ENCODE measurements at places on chromosomes 2 and 18.

- DNase-seq: no peak
Observed at GRCh38 chr2:59182249-59182648, 941.1 kb upstream of the FANCL start.

DNA sequence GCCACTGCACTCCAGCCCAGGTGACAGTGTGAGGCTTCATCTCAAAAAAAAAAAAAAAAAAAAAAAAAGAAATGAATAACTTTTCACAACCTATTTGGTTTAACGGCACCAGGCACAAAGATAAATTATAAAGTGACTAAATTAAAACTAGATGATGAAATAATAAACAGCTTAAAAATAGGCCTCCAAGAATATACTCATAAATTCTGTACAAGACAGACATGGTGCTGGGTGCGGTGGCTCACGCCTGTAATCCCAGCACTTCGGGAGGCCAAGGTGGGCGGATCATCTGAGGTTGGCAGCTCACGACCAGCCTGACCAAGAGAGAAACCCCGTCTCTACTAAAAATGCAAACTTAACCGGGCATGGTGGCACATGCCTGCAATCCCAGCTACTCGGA lies 19.7 kb downstream of the USP34 start:
- DNase-seq: no peak

DNA sequence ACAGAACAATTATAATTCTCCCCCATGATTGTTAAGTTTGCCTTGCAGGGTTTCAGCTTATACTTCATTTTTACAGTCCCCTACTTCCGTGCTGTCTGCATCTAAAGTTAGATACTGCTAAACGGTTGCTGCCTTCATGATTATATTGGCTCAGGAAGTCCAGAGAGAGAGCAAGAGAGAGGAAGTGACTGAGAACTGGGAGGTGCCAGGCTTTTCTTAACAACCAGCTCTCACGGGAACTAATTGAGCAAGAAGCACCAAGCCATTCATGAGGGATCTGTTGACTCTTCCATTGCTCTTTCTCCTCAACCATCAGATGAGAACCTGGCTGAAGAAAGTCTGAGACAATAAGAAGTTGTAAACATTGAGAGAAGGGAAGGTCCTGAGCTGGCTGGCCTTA lies 125.5 kb upstream of the SIX2 start:
- no peak for DNase-seq

DNA sequence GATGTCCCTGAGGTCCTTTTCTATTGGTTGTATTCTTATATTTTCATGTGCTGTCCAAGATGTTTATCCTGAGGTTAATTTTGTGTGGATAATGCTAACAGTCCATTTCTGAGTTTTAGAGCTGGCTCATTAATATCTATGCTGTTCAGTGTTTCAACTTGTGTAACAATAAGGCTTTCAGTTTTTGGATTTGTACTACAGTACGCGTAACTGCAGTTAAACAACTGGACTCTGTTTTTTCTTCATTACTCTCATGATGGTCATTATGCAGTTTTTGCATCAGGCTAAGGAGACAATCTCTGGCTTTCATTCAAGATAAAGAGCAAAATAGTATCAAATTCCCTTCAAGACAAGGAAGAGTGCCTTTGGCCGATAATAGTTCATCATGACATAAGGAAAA lies 1364.8 kb downstream of the DPP10 start:
- DNase-seq: no peak

DNA sequence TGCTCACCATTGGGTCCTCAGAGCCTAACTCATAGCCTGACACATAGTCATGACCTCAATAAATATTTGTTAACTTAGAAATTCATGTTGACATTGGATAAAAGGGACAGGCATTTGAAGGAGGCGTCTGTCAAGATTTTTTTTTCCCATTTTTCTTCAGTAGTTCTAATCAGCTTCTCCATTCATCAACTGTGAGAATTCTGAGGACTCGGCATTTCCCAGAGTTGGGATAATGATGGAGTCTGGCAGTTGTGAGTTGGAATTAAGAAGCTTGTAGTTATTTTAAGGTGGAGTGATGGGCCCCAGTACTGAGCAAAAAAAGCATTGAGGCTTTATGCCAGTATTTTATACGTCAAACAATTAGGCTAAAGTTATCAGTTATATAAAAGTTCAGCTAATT lies 4.6 kb downstream of the SPATS2L start:
- no peak for DNase-seq

DNA sequence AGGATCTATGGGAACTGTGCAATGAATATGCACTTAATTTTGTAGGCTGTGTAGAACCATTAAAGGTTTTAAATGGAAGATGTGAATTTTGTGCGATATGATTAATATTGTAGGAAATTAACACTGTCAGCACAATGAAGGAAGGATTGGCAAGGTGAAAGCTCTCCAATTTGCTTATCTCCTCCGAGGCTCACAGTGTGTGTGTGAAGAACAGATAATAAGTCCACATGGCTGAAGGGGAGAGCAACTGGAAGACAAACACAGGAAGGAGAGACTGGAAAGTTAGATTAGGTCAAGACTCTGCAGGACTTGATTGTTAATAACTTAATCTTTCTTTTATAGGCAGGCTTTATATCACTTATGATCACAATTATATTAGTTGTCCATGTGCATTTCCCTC lies 269.7 kb upstream of the VRK2 start:
- no peak for DNase-seq

GRCh38 chr2:190587106-190587505 lies 52.6 kb upstream of the NEMP2 start:
- DNase-seq: no peak

GRCh38 chr2:187748958-187749357 lies 194.7 kb upstream of the TFPI start:
- no peak for DNase-seq

DNA sequence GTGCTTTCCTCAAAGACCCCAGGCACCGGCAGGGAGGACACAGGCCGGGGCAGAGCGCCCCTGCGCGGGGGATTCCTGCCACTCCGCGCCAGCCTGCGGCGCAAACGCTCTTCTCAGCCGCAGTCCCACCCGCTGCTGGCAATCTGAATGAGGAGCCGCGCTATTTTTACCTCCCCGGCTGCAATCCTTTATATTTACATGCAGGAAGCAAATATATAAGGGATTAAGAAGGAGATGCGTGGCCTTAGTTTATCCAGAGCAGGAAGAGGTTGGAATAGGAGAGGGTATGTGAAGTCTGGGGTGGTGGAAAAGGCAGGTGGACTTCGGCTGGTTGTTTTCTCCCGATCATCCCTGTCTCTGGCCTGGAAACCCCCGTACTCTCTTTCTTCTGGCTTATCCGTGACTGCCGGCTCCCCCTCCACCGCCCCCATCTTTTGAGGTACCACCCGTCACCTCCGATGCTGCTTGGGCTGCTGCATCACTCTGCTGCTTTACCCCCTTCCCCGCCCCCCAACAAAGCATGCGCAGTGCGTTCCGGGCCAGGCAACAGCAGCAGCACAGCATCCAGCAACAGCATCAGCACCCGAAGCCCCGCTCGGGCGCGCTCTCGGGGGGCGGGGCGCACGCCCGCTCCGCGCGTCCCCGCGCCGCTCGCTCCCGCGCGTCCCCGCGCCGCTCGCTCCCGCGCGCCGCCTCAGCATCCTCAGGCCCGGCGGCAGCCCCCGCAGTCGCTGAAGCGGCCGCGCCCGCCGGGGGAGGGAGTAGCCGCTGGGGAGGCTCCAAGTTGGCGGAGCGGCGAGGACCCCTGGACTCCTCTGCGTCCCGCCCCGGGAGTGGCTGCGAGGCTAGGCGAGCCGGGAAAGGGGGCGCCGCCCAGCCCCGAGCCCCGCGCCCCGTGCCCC lies at the start of gene ADAM23:
Gene ADAM23, plus strand, starts transcription at position 700 of the 902 bp plus-strand sequence. CDS start 335 bp downstream, outside the sequence.
- peak; percentile 24 for DNase-seq

GRCh38 chr2:127053731-127054603 lies 53.0 kb downstream of the BIN1 start:
- no peak for DNase-seq
